ENCODE measurements at places on chromosomes 13 and 19. TPM values are rescaled to one million over a fixed set of nuclear protein-coding genes. Genes with fewer than 3 reads are reported as not detected.

- no peak for DNase-seq
Observed at GRCh38 chr13:30837227-30838159, 68.6 kb upstream of the MEDAG start.

GRCh38 chr19:32316034-32316433 is 29.4 kb upstream of the ZNF507 start:
- no peak for DNase-seq

DNA sequence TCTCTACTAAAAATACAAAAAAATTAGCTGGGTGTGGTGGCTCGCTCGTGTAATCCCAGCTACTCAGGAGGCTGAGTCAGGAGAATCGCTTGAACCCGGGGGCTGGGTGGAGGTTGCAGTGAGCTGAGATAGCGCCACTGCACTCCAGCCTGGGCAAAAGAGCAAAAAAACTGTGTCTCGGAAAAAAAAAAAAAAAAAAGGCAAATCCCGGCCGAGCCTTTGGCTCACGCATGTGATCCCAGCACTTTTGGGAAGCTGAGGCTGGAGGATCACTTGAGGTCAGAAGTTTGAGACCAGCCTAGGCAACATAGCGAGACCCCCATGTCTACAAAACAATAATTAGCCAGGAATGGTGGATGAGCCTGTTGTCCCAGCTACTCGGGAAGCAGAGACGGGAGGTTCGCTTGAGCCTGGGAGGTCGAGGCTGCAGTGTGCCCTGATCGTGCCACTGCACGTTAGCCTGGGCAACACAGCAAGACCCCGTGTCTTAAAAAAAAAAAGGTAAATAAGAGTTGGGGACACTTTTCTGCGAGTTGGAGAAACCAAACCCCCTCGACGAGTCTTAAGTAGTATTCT is 574 bp upstream of the GPX4 start:
- no peak for DNase-seq

DNA sequence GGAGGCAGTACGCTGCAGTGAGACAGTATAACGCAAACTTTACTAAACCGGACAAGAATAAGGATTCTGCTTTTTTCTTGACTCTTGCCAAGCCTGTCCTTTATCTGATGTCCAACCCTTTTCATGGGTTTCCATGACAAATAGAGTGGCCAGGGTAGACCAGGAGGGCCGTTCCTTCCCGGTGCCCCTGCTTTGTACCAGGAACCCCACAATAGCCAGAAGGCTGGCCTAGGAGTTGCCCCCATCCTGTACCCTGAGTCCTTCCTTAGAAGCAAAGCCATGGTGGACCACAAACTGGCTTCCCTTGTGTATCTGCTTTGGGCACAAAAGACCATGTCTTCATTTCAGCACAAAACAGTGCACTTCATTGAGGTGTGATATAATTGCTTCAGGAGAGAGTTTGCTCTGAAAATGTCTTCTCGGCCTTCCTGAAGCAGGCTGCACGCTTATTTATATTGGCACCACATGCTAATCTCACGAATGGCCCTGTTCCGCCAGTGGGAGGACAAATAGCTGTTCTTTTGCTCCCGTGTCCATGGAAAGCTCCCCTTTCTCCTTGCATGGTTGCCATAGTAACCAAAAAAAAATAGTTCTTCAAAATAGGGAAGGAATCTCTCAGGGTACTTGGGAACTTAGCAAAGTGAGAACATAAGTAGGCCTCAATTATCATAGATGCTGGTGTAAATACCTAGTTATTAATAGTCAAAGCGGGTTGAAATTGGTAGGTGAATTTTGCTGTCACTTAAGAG is 222.1 kb downstream of the ZIC5 start:
- DNase-seq: peak; percentile 66

DNA sequence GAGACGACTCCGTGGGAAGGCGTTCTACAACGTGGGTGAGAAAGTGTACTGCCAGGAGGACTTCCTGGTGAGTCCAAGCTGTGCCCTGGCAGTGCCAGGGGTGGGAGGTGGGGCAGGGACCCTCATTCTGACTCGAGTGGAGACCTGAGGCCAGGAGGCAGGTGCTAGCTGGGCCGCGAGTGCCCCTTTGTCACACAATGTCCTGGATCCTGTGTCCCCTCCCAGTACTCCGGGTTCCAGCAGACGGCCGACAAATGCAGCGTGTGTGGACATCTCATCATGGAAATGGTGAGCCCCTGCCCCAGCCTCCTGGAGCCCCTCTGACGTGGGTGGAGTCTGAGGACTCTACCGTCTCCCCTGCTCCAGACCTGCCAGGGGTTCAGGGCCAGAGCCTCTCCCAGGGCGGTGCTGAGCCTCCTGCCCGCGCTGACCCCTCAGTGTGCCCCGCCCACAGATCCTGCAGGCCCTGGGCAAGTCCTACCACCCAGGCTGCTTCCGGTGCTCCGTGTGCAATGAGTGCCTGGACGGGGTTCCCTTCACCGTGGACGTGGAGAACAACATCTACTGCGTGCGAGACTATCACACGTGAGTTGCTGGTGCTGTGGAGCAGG is 11.6 kb downstream of the WTIP start:
- DNase-seq: peak; percentile 71

DNA sequence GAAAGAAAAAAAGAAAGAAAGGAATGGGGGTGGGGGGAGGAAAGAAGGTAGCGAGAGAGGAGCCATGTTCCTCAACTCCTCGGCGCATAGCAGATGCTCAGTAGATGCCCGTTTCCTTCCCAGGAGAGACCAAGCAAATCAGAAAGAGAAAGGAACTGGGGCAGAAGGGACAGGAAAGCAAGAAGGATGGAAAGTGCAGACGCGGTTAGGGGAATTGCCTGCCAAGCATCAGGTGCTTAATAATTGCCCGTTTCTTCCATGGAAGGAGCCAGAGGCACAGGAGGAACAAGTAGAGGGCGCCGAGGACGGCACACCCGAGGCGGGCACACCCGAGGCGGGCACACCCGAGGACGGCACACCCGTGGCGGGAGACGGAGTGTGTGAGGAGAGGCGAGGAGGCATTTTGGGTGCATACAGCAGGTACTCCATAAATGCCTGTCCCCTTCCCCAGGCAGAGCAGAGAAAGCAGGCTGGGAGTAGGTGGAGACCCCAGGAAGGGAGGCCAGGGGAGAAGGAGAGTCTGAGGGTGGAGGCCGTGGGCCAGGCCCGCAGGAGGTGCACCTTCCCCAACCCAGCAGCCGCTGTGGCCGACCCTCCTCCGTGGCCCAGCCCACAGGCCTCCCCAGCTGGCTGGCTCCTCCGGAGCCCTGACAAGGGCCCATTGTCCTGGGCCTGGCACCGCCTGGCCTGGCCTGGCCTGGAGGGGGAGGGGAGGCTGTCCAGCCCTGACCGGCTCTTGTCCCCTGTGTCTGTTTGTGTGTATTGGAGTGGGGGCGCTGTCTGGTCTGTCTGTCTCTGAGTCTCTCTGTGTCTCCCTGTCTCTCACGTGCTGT is 14.6 kb downstream of the JOSD2 start:
- no peak for DNase-seq

GRCh38 chr13:82370316-82370715 is 1512.0 kb downstream of the SLITRK1 start:
- DNase-seq: no peak

DNA sequence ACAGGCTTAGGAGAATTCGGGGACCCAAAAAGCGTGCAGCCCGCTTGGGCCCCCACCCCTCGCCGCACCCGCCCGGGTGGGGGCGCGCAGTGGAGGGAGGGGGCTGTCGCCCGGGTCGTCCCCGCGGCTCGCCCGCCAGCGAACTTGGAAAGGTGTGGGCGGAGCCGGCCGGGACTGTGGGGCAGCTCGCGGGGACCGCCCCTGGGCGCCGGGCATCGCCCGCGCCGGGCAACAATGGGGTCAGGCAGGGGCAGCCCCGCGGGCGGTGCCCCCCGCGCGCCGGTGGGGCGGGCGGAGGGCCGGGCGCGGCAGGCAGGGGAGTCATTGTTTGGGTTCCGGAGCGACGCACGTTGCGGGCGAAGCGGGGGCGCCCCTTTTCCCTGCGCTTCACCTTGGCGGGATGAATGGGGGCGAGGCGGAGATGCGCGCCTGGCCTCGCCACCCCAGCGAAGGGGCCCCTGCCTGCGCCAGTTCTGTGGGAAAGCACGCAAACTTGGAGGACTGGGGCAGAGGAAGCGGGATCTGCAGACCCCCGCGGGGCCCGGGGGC is 647 bp upstream of the KLF12 start:
- peak; percentile 86 for DNase-seq

DNA sequence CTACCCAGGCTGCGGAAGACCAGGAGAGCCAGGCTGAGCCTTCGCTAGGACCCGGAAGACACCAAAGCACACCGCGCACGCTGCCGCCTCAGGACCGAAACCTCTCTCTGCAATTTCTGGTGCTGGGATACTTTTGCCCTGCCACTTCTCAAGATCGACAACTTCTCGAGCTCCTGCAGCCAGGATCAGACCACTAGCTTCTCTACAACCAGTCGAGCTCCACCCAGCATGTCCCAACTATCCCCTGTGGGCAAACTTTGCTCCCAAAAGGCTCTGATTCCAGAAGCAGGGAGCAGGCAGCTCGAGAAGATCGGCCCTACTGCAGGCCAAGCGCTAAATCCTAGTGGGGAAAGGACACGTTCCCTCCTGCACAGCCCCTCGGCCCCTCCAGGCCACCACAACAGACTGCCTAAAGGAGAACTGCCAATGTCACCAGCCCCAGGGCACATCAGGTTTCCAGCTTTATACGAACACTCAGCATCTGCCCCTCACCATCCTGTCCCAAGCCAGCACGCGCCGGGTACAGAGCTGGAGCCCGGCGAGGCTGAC is 979 bp downstream of the AKAP8 start:
- DNase-seq: peak; percentile 93

The RNF113B gene
- total RNA-seq: not detected

The MCEMP1 gene
- total RNA-seq: not detected

The BRSK1 gene
- 1.8 TPM for total RNA-seq

The SYMPK gene
- 30.6 TPM for total RNA-seq

The POLR2I gene
- 33.6 TPM for total RNA-seq
